ENCODE measurements at places on chromosomes 16 and 17. TPM values are rescaled to one million over a fixed set of nuclear protein-coding genes. Genes with fewer than 3 reads are reported as not detected.

KRT17 gene
- total RNA-seq = 1.2 TPM

AXIN2 gene
- total RNA-seq = 1.0 TPM

ATP5PD gene
- 526 TPM for total RNA-seq

CLEC18C gene
- not detected for total RNA-seq

PAM16 gene
- 74.7 TPM for total RNA-seq

KCNG4 gene
- not detected for total RNA-seq

TEDC2 gene
- 18.3 TPM for total RNA-seq

INCA1 gene
- total RNA-seq = 1.3 TPM

ULK2 gene
- total RNA-seq = 15.3 TPM

LITAFD gene
- not detected for total RNA-seq

TBX21 gene
- total RNA-seq = 0.07 TPM
